Stimulated activated CD4-positive, alpha-beta T cell treated with anti-CD3 and anti-CD28 coated beads, Interleukin-4, amount 100 ng/mL, for 4 hours (primary cell): ENCODE measurements at places on chromosomes 1 and 21.
A peak's percentile ranks its signal among the peaks of the same experiment; 100 is the strongest.

DNA sequence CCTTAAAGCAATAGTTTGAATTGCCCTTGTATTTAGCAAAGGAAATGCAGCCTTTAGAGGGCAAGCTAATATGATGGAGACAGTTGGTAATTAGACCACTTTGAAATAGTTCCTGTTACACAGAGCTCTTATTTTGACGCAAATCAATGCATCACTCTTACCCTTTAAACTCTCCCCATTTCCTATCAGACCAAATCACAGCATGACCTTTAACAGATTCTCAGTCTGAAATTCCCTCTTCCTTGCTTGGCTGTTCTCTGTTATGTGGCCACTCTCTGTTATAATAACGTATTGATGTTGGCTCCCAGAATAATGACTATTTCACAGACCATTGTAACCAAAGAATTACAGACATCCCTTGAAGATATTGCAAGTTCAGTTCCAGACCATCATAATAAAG, 66.9 kb upstream of the NGF start:
- DNase-seq, result no peak

DNA sequence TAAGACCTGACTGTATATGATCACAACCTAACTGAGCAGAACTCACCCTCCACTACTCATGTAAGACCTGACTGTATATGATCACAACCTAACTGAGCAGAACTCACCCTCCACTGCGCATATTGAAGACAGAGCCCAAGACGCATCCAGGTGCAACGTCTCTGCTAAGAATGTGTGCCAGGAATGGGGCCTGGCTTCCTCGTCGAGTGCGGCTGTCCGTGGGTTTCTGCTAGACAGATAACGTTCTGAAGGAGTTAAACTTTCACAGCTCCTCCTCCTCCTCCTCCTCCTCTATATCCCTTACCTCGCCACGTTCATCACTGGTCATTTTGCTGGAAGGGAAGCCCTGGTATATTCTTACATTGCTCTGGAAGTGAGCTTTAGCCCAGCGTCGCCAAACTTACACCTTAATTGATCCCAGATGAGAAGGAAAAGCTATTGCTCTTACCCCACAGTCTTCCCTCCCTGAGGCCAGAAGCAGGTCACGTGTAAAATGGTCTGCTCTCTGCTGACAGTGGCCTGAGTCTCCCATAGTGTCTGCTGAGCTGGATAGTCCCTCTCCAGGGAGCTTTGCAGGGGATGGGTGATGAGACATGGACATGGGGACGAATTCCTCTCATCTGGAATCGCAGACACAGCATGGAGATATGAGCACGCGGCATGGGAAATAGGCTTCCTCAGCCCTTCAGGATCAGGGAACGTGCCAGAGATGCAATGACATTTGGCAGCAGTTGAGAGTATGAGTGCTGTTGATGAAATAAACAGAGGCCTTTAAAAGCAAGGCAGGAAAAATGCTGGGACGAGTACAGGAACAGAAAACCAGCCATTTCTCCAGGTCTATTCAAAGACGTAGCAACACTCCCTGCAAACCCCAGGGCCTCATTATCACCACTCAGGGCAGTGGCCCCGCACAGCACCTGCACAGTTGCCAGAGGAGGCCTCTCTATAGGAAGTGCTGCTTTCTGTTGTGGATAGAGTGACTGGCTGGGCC, 528.1 kb downstream of the KIF26B start:
- DNase-seq, result no peak

DNA sequence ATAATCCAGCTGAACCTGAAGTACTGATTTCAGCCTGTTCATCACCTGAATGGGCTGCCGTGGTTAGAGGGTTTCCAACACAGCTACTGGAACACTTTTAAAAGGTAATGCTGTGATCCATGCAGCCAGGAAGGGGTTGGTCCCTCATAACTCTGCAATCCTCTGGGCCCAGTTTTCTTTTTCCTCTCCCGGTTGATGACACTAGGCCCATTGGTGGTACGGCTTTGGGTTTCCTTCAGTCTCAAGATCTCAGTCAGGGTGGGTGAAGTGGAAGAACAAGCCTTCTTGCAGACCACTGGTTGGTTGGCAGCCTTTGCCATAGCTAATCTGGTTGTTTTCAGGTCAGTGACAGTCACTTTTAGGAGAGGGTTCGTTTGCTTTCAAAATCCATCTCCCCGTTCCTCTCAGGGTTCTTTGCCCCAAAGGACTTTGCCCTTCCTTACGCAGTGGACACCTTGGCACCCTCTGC, 502 bp upstream of the SLC35A3 start:
- DNase-seq, result peak; percentile 1

GRCh38 chr1:168112673-168113305, 23.9 kb downstream of the GPR161 start:
- DNase-seq, result peak; percentile 56

DNA sequence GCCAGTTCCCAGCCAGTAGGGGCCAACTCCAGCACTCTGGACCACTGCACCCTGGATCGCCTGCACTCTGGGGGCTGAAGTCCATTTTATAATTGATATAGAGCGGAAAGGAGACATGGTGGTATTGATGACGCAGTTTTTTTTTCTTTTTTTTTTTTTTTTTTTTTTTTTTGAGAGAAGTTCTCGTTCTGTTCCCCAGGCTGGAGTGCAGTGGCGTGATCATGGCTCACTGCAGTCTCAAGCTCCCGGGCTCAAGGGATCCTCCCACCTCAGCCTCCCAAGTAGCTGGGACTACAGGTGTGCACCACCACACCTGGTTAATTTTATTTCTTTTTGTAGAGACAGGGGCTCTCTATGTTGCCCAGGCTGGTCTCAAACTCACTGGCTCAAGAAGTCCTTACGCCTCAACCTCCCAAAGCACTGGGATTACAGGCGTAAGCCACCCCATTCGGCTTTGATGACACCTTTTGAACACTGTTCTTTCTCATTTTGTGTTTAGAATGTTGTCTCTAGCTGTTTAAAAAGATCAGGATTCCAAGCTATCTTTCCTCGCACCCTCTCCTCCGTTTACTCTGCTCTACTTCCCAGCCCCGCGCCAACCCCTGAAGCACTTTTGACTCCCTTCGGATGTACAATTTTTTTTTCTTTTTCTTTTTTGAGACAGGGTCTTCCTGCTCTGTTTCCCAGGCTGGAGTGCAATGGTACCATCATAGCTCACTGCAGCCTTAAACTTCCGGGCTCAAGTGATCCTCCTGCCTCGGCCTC, 960 bp downstream of the MX2 start:
- DNase-seq, result no peak

DNA sequence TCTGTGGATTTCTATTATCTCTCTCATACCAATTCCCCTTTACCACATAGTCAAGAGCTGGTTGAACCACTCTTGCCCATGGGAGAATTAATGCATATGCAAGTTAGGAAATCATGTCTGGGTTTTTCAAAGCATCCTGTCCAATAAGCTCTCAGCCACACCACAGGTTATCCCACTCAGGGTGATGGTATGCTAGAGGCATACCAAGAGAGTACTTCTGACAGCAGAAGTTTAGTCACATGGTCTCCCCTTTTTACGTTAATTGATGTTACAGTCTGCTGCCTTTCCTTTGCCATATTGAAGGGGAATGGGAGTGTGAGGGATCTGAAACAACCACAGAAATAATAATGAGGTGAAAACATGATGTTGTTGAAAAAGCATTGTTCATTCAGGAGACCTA, 135.8 kb upstream of the PBX1 start:
- no peak for DNase-seq

- no peak for DNase-seq
Observed at GRCh38 chr21:39204134-39204533, 20.9 kb upstream of the PSMG1 start.

GRCh38 chr1:219549215-219549614, 63.7 kb downstream of the ZC3H11B start:
- DNase-seq, result no peak

DNA sequence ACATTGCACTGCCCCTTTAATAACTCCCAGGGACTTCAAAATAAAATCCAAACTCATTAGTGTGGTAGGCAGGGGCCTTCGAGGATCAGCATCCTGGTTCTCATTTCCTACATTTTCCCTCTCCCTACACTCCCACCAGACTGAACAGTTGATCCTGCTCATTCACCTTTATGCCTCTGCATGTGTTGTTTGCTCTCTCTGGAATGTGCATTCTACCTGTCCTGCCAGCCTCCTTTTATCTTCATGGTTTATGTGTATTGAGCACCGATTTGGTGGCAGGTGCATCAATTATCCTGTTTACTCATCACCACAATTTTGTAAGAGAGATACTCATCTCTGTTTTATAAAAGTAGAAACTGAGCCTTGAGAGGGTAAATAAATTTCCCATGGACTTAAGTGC, 125.0 kb downstream of the ADSS2 start:
- no peak for DNase-seq

- DNase-seq, result no peak
Observed at GRCh38 chr1:207328004-207328403, 6.5 kb downstream of the CD55 start.

DNA sequence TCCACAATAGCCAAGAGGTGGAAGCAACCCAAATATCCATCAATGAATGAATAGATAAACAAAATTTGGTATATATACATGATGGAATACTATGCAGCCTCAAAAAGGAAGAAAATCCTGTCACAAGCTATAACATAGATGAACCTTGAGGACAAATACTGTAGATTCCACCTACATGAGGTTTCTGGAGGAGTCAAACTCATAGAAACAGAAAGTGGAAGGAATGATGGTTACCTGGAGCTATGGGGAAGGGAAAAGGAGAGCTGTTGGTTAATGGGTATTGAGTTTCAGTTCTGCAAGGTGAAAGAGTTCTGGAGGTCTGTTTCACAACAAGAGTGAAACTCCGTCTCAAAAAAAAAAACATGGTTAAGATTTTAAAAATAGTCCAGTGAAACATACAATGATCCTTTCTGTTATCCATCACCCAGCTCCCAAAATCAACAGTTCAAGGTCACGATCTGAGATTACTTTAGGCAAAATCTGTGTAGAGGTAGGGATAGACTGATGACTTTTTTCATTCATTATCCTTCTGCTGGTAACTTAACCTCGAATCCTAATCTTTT, 80.8 kb upstream of the HNRNPU start:
- no peak for DNase-seq

- DNase-seq, result no peak
Observed at GRCh38 chr1:181126289-181126688, 37.8 kb downstream of the IER5 start.

- DNase-seq, result no peak
Observed at GRCh38 chr1:147853391-147853790, 49.2 kb upstream of the GJA8 start.

GRCh38 chr1:58035523-58035922, 511.0 kb downstream of the OMA1 start:
- no peak for DNase-seq

DNA sequence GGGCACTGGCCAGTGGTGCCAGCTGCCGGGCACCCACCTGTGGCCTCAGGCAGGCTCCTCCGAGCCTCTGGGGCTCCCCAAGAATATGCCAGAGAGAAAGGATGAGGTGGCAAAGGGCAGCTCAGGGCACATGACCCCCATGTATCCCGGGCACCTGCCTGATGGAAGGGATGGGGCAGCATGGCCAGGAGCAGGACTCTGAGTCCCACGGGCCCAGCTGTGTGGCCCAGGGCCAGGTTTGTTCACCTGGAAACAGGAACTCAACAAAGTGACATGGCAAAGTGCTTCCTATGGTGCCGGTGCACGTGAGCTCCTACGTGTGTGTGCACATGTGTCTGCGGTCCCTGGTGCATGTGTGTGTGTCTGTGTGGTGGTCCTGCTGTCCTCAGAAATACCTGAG, 9.5 kb upstream of the GPR153 start:
- no peak for DNase-seq

DNA sequence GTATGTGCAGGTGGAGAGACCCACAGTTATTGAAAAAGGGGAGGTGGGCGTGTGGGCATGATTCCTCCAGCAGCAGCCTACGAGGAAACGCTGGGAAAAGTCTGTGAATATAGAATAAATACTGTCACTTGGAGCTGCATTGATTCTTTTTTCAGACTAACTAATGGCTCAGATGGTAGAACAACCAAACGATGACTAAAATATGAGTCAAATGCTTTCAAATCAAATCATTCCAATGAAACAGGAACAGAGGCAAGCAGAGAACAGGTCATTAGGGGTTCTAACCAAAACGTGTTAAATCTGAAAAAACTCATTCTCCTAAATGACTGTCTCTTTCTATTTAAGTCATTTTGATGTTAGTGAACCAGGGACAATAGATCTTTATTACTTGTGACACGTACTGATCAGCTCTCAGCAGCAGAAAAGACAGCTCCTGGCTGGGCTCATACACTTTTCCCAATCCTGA, 35.1 kb upstream of the SEC16B start:
- DNase-seq, result no peak

DNA sequence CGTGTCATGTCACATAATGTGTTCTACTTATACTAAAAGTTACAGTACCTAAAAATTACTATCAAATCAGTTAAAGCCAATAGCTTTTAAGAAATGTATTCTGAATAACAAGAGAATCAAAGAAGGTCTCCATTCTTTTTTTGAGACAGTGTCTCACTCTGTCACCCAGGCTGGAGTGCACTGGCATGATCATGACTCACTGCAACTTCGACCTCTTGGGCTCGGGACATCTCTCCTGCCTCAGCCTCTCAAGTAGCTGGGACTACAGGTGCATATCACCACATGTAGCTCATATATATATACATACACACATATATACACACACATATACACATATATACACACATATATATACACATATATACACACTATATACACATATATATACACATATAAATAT, 20.1 kb downstream of the COP1 start:
- no peak for DNase-seq

GRCh38 chr1:155226910-155227260, 18.4 kb downstream of the MTX1 start:
- DNase-seq, result no peak

DNA sequence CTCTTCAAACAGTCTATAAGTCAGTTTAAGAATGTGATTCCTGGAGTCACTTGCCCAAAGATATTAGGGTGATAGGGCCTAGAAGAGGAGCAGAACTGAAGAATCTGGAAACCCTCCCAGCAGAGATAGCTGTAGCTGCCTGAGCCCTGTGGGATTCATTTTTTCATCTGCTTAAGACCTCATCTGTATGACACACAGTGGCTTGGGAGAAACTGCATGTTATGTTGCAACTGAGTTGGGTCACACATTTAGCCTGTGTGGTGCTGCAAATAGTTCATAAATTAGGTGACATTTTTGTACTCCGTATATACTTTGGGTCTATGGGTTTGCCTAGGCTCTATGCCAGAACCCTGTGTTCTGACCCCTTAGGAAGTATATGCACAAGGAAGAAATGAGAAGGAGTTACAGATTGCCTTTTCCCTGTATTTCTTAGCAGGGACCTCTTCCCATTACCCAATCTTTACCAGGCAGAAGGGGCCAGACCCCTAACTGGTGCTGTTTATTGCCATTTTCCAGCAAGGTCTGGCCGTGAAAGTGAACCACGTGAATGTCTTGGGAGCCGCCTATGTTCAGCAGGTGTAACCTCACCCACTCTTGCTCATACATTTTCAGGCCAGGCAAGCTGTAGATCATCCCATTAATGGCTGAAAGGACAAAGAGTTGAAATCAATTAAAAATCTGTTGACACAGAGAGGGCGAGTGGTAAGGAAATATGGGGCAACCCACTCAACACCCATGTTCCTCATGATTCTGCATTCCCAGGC, 41.9 kb upstream of the SLC19A2 start:
- no peak for DNase-seq
